ENCODE measurements at places on chromosomes 11 and 22.

GRCh38 chr22:23832226-23833016, 6.4 kb downstream of the DERL3 start:
- DNase-seq: no peak

- DNase-seq: no peak
These were observed 572.5 kb upstream of the ISX start for GRCh38 chr22:34493486-34493885.

DNA sequence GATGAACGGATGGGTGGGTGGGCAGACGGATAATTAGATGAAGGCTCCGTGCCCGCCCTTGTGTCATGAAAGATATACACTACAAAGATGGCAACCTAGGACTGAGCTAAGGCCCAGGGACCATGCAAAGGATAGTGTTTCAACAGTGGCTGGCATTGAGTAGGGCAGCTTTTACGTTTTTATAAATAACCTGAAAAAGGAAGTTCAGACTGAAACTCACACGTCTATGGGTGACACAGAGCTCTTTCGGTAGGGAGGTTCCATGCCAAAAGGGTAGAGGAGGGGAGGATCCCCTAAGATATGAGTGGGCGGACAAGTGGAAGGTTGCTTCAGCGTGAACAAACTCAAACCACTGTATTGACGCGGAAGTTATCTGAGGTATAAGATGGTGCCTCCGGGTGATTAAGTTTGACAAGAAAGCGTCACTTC, 90.5 kb downstream of the UBASH3B start:
- peak; percentile 34 for DNase-seq

GRCh38 chr22:30876915-30877553, 91.5 kb downstream of the MORC2 start:
- DNase-seq: peak; percentile 72

DNA sequence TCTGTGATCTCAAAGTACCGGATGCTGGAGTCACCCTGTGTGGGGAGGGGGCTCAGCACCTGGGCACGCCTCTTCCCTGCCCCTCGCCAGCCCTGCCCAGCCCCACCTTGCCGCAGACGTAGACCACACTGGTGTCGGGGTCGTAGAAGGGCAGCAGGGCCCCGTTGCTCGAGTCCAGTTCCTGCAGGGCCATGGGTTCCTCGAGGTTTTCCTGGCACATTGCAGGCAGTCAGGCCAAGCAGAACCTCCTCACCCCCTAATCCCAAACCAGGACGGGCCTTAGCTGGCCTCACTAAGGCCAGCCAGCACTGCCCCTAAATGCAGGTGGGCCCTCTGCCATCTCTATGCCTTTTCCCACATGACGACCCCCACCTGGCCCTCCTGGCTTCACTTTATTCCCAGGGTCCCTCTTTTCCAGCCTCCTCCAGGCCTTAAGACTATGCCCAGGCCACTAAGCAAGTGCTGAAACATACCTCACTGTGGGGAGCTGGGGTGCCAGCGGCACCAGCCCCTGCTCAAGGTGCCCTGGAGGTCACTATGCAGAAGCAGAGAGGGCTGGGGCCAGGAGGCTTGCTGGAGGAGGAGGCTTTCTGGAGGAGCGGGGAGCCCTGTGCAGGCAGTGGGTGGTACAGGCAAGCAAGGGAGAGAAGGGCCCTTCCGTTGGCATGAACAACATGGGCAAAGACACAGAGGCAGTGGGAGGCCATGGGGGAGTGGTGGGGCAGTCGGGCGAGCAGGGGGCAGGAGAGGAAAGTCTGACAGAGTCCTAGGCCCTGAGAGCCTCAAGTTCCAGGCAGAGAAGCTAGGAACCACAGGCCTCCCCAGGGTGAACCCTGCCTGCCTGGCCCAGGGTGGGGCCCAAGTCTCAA, 2.8 kb downstream of the CORO1B start:
- no peak for DNase-seq

DNA sequence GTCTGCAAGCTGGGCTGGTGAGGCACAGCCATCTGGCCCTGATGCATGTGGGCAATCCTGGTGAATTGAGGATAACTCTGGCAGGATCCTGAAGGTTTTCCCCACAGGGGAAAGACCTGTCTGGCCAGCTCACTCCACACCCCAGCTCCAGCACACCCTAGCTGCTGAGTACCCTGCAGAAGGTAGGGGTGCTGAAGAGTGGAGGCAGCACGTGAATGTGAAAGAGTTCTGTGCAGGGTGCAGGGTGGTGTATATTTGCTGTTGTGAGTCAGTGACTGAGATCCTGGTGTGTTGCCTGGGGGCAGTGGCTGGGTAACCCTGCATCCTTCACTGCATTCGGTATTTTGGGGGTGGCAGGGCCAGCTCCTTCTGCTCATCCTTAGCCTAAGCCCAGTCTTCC, 22.4 kb downstream of the DGAT2 start:
- no peak for DNase-seq

GRCh38 chr11:6610591-6610990, 1.4 kb downstream of the TAF10 start:
- DNase-seq: no peak

- DNase-seq: peak; percentile 47
These were observed 769 bp downstream of the MAFF start for GRCh38 chr22:38202437-38203089.

DNA sequence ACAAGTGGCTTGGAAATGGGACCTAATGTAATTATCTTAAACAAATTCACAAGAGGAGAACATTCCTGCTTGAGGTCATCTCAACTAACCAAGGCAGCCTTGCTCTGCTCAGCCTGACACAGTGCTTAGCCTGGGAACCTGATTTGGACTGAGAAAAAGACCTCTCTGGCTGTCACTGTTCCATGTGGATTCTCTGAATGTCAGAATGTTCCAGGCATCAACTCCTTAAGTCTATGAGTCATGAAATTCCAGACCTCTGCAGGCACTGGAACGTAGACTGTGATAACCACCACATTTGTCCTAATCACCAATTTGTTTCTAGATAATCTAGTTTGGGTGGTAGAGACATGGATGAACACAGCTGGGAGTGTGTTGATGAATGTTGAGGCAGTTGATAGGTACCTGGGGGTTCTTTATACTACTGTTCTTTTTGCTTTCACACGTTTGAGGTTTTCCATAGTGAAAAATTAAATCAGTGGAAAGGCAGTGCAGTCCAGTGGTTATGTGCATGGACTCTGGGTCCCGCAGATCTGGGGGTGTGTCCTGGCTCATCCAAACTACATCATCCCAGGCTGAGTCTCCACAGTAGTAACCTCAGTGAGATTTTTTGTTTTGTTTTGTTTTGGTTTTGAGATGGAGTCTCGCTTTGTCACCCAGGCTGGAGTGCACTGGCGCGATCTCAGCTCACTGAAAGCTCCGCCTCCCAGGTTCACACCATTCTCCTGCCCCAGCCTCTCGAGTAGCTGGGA, 269.6 kb downstream of the MN1 start:
- DNase-seq: no peak

- DNase-seq: no peak
These were observed 637.8 kb upstream of the LUZP2 start for GRCh38 chr11:23859087-23859486.

DNA sequence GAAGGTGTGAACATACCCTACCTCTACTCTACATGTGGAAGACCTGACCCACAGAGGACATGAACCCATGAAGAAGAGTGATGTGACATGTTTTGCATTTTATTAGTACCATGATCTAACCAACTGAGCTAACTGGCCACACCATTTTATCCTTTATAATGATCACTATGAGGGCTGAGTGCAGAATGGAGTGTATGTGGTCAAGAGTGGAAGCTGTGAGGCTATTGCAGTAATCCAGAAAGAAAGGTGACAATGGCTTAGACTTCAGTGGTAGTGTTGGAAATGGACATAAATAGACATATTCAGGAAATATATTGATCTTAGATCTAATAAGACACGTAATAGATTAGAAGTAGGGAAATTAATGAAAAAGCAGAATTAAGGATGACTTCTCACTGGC, 3.8 kb downstream of the SRSF8 start:
- DNase-seq: no peak

GRCh38 chr22:37198258-37199102, 10.4 kb upstream of the C1QTNF6 start:
- DNase-seq: peak; percentile 72

DNA sequence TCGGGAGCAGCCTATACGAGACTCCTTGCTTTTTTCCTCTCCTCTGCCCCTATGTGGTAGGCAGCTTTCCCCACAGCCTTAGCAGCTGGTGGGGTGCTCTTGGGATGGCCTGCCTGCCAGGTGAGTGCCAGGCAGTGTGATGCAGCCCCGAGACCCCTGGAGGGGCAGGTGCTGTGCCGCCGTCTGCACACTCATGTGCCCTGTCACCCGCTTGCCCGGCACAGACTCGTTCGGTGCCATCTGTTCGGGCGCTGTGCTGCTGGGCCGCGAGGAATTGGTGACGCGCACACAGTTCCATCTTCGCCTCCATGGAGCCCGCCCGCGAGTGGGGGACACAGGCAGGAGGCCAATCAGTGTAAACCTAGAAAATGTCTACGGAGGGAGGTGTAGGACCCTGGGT, 15.1 kb downstream of the TRMU start:
- DNase-seq: no peak

GRCh38 chr11:68120273-68121066, 718 bp downstream of the CHKA start:
- DNase-seq: peak; percentile 54

DNA sequence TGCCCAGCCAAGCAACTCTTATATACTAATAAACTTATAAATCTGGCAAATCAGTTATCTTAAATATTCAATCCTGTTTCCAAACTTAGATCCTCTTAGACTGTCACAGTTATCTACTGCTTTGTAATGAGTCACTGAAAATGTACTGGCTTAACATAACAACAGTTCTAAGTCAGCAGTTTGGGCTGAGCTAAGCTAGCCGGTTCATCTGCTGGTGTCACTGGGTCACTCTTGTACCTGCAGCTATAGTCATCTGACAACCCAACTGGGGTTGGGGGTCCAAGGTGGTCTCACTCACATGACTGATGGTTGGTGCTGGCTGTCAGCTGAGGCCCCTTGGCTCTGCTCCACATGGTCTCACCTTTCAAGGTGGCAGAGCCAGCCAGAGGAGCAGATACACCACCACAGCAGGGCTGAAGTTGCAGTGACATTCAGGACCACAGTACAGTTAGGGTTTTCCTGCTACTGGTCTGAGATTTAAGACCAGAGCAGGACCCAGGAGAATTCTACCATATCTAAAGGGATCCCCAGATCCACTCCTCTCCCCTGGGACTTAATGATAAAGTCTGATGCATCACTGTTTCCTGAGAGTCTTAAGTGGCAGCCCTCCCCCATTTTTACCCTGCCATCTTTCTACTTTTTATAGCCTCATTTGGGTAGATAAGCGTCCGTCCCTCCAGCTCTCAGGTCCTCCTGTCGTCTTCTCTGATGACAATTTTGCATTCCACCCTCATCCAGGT, 7.9 kb upstream of the MACROD1 start:
- DNase-seq: no peak

DNA sequence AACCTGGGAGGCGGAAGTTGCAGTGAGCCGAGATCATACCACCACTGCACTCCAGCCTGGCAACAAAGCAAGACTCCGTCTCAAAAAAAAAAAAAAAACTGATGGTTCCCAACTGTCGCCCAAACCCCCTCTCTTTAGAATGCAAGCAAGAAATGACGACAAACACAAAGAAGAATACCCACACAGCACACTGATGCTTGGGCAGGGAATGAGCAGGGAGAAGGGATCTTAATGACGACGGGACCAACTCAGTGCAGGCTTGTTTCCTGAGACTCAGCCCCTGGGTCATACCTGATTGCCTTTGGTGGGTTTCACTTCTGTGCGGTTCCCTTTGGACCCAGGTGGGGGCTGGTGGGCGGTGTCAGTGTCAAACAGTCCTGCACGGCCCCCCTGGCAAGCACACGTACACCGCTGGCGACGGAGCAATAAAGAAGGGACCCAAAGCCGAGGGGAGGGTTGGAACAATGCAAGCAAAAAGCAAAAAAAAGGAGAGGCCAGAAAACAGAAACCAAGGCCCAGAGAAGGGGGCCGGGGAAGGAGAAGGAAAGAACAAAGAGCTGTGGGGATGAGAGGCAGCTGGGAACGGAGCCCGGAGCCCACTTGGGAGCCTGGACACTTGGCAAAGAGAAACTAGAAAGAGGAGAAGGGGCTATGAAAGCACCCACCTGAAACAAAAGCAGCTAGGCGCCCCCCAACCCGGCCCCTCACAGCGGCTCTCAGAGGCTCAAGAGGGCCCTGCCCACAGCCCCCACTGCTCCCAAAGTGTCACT, 99.6 kb downstream of the CELSR1 start:
- no peak for DNase-seq

GRCh38 chr11:2521733-2522630, 77.2 kb downstream of the KCNQ1 start:
- DNase-seq: no peak
